ENCODE measurements at places on chromosomes 6 and 20.

DNA sequence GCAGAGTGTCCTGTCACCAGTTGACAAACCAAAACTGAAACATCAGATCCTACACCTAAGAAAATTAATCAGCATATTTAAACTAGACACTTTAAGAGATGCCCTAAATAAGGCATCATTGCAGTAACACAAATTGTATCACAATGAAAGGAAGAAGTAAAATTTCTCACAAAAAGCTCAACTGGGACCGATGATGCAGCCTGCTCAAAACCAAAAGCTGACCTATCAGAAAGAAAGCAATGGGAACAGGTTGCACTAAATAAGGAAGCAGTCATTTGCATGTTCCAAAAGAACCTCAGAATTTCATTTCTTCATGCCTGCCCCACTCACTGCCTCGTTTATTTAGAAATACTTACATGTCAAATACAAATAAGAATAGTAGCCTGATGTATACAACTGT is 12.1 kb downstream of the HIVEP2 start:
- no peak for DNase-seq

DNA sequence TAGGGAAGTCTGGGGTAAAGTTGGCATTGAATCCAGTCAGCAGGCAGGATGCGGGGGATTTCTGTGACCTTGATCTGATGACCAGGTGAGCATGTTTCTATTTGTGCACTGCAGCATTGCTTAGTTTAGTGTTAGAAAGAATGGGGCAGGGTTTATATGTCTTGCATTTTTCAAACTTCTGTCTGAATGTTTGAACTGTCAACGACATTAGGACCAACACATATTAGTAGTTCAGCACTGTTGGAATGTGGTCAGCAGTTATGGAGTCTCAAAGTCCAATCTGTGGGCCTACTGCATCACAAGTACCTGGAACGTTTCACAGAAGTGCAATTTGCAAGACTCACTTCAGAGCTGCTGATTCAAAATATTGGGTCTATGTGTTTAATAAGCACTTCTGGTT is 276.6 kb upstream of the BMP2 start:
- no peak for DNase-seq

DNA sequence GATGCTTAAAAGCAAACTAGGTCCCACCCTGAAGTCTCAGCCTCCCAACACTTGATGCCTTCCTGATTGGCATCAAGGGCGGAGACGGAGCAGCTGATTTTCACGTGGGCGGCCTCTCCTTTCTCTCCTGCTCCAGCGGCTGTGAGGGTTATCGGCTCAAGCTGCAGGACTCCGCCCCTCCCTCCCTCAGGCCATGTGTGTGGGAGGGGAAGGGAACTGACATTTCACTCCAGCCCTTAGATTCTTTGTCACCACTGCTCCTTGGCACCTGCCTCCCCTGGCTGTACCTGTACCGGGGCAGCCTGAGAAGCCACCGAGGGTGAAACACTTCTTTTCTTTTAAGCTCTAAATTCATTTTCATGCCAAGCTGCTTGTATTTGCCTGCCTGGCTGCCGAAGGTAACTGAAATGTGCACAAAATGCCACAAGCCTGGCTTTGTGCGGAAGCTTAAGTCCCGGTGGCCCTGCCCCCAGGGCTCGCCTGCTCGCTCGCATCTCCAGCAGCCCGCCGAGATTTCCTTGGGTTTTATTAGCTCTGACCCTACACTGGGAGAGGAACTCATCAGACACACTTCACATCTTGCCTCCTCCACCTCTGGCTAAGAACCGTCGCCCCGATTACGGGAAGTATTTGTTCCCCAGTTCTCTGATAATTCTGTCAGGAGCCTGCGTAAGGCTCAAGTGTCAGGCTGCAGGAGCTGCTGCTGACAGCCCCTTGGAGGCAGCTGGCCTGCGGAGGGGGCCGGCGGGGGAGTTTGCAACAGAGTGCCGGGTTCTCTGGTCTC is 9.6 kb upstream of the CPNE5 start:
- DNase-seq: no peak

DNA sequence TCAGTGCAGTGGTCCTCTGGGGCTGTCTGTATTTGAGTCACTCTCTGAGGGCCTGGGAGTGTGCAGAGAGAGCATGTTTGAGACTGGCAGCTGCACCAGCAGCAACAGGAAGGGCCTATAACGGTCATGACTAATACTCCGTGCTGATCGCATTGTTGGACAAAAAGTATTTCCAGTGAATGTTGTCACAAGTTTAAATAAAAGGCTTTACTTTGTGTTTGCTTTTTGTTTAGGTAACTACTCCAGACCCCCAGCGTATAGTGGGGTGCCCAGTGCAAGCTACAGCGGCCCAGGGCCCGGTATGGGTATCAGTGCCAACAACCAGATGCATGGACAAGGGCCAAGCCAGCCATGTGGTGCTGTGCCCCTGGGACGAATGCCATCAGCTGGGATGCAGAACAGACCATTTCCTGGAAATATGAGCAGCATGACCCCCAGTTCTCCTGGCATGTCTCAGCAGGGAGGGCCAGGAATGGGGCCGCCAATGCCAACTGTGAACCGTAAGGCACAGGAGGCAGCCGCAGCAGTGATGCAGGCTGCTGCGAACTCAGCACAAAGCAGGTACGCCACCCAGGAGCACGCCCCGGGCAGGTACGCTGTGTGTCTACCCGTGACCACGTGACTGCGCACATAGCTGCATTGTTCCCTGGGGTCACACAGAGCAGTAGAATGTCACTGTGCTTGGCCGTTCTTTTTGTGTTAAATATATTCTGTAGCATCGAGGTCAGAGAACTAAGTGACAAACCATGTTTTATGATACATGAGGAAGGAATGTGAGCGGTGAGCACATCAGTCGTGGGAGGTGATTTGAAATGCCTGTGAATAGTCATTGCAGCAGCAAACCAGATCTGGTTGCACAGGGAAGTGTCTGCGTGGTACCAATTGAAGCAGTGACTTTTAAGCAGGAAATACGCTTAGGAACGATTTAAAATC is 174.7 kb downstream of the TMEM242 start:
- DNase-seq: no peak

- no peak for DNase-seq
These were observed 30.8 kb downstream of the BPIFB1 start for GRCh38 chr20:33313686-33314314.
